B cell (primary cell): ENCODE measurements at places on chromosomes 12 and 14.

- DNase-seq, result no peak
These were observed 59.5 kb downstream of the DHRS2 start for GRCh38 chr14:23695664-23695999.

DNA sequence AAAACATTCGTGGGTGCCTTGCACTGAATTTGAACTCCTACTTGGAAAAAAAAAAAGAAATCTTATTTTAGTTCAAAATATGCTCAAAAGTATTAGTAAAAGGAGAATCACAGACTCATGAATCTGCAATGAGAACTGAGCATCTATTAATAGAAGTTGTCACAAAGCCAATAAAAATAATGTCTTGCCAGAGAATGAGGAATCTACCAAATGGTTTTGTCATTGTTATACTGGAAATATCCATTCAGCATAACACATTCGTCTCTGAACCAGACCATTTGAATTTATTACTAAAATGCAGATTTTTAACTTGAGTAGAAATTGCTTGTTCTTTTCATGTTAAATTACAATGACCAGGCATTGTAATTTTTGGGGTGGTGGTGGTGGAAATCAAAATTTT is 11.6 kb upstream of the PTPRB start:
- DNase-seq, result no peak

GRCh38 chr12:123150744-123151456 is at the start of gene PITPNM2:
Gene PITPNM2 (minus strand): TSS chr12:123151090. CDS start chr12:123034590, 116,500 bp downstream.
- DNase-seq, result peak; percentile 80

GRCh38 chr14:80211153-80212022 is at the start of gene DIO2:
Gene DIO2 (minus strand): TSS chr14:80211504. CDS start chr14:80211472, 32 bp downstream.
- no peak for DNase-seq

DNA sequence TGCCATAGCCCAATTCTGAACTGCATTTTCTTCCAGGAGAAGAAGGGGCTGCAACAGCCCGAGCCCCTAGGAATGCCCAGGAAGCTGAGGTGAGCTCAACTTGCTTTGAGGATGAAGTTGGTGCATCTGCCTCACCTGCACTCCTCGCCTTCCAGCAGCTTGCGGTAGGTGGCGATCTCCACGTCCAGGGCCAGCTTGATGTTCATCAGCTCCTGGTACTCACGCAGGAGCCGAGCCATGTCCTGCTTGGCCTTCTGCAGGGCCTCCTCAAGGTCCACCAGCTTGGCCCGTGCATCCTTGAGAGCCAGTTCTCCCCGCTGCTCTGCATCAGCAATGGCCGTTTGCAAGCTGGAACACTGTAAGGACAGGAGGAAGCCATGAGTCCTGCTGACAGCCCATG is 6.0 kb downstream of the KRT75 start:
- DNase-seq, result no peak

DNA sequence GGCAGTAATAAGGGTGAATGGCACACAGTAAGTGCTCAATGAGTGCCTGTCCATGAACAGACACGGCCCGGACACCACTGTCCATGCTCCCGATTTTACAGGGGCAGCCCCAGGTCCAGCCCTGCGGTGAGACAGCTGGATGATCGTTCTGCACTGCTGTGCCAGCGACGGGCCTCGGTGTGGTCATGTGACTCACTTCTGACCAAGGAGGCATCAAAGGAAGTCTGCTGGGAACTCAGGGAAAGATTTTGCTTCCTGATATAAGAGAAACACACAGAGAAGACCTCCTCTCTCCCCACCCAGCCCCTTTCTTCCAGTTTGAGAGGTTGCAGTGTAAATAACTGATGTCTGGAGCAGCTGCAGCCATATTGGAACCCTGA is 126.6 kb downstream of the SCARB1 start:
- no peak for DNase-seq

GRCh38 chr12:57761391-57761998 is 5.4 kb downstream of the CYP27B1 start:
- no peak for DNase-seq

GRCh38 chr14:73663548-73664212 is 18.9 kb downstream of the DNAL1 start:
- DNase-seq, result no peak

GRCh38 chr12:124073356-124074035 is 100.5 kb downstream of the ZNF664 start:
- no peak for DNase-seq

DNA sequence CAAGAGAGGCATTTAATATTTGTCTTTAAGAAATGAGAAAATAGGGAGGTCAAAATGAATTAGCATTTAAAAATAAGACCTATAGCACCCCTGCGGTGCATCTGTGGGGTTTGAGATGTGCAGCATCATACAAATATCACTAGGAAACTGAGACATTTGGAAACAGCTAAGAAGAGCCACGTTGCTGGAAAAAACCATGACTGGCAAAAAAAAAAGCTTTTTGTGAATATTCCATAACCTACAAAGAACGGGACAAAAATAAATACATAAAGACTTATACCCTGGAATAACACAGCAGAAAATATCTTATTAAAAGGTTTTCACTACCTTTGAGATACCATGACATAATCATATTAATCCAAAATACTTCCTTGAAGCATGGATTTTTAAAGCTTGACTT is 366.2 kb downstream of the PAWR start:
- no peak for DNase-seq

GRCh38 chr14:73424453-73424852 is 33.9 kb downstream of the NUMB start:
- peak; percentile 59 for DNase-seq

GRCh38 chr12:127899971-127900370 is 367.0 kb upstream of the TMEM132C start:
- DNase-seq, result no peak

DNA sequence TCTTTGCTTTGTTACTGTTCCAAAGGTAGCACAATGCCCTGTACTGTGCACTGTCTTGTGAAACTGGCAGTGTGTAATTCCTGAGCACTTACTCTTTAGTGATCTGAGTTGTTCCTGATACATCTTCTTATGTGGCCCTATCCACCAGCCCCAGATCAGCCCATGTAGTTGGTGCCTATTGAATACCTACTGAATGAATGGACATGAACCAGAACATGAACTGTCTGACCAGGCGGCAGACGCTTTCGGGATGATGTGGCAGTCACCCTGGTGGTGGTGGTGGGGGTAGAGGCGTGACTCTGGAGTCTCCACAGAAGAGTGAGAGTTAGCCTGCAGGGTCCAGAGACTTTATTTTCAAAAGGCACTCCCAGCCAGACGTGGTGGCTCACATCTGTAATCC is 46.6 kb upstream of the PAPOLA start:
- no peak for DNase-seq

DNA sequence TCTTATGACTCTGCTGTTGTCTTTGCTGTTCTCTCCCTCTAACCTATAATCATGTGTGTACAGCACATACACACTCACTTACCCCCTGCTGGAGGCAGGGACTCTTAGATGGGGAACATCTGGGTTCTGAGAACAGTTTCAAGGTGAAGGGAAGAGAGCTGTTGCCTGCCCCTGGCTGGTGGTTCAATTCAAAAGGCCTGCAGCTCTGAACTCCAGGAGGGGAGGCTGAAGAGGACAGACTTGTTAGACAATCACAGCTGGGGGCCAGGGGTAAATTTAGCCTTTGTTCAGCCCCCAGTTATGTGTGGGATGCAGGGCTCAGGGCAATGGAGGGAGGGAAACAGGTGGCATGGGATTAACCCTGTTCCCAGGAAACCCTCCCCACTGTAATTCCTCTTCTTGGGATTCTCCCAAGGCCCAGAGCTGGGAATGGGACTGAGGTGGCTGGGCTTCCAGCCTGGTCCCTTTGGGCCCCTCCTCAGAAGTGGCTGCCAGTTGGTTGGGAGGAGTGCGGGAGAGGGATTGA is 1.9 kb downstream of the MYL6B start:
- no peak for DNase-seq

DNA sequence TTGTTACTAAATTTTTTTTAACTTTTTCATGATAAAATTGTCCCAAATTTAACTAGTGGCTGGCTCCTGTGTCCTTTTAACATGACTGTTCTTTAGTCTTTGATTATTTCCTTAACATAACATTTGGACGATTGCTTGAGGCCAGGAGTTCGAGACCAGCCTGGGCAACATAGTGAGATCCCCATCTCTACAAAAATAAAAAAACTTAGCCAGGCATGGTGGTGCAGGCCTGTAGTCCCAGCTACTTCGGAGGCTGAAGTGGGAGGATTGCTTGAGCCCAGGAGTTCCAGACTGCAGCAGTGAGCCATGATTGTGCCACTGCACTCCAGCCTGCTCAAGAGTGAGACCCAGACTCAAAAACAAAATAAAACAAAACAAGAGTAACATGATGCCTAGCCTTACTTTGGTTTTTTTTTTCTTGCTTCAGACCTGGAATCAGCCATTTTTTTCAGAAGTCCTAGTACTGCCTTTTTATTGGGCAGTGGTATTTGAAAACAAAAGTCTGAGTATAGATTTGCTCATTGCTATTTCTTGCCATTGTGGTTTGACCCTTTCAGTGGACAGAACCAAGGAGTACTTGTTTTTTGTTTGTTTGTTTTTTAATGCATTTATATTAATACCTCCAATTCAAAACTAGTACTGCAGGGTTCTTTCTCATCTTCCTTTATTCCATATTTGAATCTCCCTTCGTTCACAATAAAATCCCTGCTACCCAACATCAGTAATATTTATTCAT is 4.8 kb downstream of the TOGARAM1 start:
- DNase-seq, result no peak

- DNase-seq, result peak; percentile 44
These were observed 107.0 kb downstream of the ADAMTS20 start for GRCh38 chr12:43444940-43445564.

- DNase-seq, result no peak
These were observed 474.9 kb downstream of the ATP23 start for GRCh38 chr12:58416236-58416635.

DNA sequence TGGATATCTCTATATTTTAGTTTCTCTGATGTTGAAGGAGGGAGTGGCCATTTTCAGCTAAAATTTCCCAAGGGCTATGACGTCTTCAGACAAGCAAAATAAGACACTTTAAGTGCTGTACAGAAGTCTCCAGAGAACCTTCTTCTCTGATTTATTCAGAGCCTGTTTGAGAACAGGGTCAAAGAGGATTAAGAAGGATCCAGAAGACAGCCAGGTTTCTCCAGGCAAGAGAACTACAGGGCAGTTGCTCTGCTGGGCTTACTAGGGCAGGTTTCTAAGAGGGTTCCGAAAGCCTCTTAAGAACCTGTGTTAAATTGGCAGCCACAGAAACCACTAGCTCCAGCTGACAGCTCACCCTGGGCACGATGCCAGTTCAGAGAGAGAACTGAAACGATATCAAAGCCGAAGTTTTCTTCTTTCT is 1.2 kb downstream of the MGP start:
- DNase-seq, result peak; percentile 89

GRCh38 chr12:43349863-43350262 is 202.1 kb downstream of the ADAMTS20 start:
- DNase-seq, result no peak

DNA sequence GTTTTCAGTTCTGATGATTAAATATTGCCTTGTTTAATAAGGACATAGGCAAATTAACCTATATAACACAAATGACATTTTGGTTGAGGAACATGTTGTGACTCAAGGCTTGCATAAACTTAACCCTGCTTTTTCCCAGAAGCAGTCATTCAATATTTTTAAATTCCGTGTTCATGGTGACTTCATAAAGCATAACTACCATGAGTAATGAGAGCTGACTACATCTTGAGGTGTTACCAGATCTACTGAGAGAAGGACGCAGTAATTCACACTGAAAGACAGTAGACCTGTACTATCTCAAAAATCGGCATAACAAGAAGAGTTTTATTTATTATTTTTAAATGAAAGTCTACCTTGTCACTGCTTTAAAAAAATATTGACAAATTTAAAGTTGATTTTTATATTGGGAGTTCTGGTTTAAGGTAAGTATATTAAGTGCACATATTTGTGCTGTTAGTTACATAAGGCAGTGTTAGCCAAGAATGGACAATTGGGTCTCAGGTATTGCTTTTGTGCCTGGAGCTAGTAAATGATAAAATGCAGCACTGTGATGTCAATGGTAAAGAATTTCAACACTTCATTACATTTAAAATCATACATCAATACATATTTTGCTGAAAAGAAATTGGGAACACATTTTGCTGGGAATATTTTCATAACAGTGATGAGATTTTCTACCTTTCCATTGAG is 1198.5 kb downstream of the FSCB start:
- no peak for DNase-seq

GRCh38 chr12:125137766-125138344 is 72.6 kb downstream of the AACS start:
- DNase-seq, result no peak

DNA sequence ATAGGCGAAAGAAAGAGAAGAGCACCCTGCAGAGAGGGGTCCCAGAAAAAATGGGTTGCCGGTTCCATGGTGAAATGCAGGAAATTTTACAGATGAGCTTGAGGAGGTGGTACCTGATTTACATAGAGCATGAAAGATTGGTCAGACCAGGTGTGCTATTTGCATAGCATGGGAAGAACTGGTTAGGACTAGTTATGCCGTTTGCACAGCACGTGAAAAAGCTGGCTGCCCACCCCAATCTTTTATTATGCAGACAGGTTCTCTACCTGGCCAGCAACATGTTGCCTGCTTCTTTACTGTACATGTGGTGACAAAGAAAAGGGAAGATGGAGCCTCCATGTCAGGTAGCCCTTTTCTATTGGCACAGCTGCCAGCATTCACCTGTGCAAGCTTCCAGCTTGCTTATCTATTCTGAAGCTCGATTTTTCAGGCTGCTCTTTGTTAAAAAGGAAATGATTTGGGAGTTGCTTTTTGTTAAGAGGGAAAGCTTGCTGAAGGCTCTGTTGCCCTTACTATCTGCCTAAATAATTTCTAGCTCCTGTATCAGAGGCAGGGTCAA is 62.9 kb upstream of the ELK3 start:
- DNase-seq, result no peak

GRCh38 chr12:94977766-94978468 is 25.6 kb downstream of the NDUFA12 start:
- DNase-seq, result no peak

GRCh38 chr14:69005432-69006148 is 26.5 kb upstream of the ACTN1 start:
- DNase-seq, result no peak

DNA sequence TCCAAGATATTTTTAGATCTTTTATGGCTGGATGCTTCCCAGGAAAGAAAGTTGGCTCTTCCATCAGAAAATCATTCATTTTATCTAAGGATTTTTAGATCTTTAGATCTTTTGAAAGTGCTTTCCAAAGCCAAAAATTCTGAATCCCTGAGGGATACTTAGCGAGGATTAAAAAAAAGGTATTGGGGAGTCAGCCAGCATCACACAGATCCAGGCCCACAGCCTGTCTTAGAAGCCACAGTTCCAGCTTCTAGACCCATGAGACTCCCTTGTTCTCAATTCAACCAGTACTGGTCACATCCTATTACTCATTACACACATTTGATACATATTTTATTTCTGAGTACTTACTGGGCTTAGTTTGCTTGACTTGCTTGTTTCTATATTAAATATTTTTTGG is 49.9 kb downstream of the TSPAN8 start:
- DNase-seq, result no peak

GRCh38 chr14:89371585-89372511 is 45.2 kb downstream of the FOXN3 start:
- DNase-seq, result no peak

DNA sequence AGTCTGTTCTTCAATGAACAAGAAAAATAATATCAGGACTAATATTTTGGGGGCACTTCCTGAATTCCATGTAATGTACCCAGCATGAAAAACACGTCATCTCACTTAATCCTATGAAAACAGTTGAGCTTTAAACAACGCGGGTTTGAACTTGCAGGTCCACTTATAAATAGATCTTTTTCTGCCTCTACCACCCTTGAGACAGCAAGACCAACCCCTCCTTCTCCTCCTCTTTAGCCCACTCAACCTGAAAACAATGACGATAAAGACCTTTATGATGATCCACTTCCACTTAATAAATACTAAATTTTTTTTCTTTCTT is 203.9 kb upstream of the KRR1 start:
- DNase-seq, result no peak

GRCh38 chr14:61491876-61492434 is 170.6 kb downstream of the PRKCH start:
- no peak for DNase-seq
